Chondrocyte (in vitro differentiated cells): ENCODE measurements at places on chromosomes 5 and 9. TPM values are rescaled to one million over a fixed set of nuclear protein-coding genes. Genes with fewer than 3 reads are reported as not detected.
A peak's percentile ranks its signal among the peaks of the same experiment; 100 is the strongest.

- H3K4me1 ChIP-seq, result peaks cover 38% of the 10 kb centered on the region
- no peaks in the 10 kb centered on the region for H3K36me3 ChIP-seq
- no peak overlapping the region for H3K4me3 ChIP-seq
- no peak for DNase-seq
- peak overlapping the region; percentile 41 for H3K27ac ChIP-seq
These were observed 85.8 kb upstream of the DMRT1 start for GRCh38 chr9:755454-756381.

DNA sequence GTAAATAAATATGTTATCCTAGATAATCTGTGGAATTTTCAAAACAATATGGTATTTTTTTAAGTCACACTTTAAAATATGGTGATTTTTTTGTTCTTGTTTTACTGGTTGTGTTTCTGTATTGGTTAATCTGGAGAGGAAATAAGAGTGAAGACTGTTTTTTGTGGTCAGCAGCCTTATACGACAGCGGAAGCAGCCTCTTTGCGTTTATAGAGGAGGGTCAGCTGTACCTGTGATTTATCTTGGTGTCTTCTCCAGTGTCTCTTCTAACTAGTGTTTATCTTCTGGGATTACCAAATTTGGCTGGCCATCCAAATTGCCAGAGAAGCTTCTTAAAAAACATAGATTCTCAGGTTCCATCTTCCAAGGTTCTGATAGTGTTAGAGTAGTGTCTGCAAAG is 58.7 kb downstream of the ICE1 start:
- no peak overlapping the region for H3K4me3 ChIP-seq
- DNase-seq, result no peak
- no peaks in the 10 kb centered on the region for H3K4me1 ChIP-seq
- H3K36me3 ChIP-seq, result peaks cover 26% of the 10 kb centered on the region
- H3K27ac ChIP-seq, result no peak overlapping the region
- H3K27me3 ChIP-seq, result no peaks in the 10 kb centered on the region

GRCh38 chr9:138009803-138010690 is 132.5 kb downstream of the CACNA1B start:
- peak; percentile 88 for DNase-seq
- H3K4me1 ChIP-seq, result no peaks in the 10 kb centered on the region
- no peak overlapping the region for H3K4me3 ChIP-seq
- no peaks in the 10 kb centered on the region for H3K36me3 ChIP-seq

- no peak for DNase-seq
- H3K27me3 ChIP-seq, result no peaks in the 10 kb centered on the region
- H3K4me3 ChIP-seq, result no peak overlapping the region
- peak overlapping the region; percentile 52 for H3K27ac ChIP-seq
- H3K36me3 ChIP-seq, result no peaks in the 10 kb centered on the region
These were observed 472.1 kb upstream of the TNC start for GRCh38 chr9:115590011-115590410.

DNA sequence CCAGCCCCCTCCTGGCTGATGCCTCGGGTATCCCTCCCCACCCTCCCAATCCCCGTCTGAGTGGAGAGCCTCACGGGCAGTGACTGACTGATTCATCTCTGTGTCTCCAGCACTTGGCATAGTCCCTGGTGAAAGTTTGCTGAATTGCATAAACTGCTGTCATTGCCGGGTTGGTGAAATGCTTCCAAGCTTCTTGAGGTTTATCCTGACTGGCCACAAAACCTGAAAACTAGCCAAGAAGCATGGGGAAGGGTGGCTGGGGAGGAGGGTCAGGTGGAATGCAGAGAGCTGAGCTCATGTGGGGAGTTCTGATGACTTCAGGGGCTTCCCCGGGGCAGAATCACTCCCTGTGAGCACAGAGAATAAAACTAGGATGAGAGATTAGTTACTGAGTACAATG is 56.9 kb upstream of the GGTA1 start:
- H3K4me1 ChIP-seq, result peaks cover 37% of the 10 kb centered on the region
- no peaks in the 10 kb centered on the region for H3K36me3 ChIP-seq
- no peak overlapping the region for H3K4me3 ChIP-seq
- H3K27me3 ChIP-seq, result no peaks in the 10 kb centered on the region

DNA sequence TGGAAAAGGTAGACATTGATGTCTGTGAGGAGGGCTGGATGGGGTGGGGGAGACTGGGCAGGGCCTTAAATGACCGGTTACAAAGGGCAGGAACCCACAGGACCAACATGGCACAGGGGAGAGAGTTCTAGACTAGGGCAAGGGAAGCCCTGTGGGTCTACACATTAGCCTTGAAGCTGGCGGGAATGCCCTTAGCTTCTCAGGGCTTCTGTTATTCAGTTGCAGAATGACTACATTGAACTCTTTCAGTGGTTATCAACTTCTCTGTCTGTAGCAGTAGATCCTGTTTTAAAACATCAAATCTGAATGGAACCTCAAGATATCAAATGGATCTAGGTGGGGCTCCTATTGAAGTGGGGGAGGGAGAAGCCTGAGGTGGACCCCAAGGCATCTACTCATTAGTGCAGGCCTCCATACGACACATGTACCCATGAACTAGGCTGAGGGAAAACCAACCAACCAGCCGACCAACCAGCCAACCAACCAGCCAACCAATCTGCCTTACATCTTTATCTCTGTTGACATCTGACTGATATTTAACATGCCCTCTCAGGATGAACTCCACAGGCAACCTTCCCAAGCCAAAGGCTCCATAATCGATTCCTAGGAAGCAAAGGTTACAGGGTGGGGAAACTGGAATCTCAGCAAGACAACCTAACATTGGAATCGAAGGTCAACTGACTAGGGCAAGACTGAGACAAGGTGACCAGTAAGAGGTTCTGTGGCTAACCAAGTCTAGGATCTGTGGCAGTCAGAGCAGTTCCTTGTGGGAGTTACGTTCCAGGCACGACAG is 48.3 kb downstream of the DAP start:
- no peaks in the 10 kb centered on the region for H3K27me3 ChIP-seq
- H3K4me1 ChIP-seq, result peaks cover 6% of the 10 kb centered on the region
- H3K36me3 ChIP-seq, result peaks cover 10% of the 10 kb centered on the region

DNA sequence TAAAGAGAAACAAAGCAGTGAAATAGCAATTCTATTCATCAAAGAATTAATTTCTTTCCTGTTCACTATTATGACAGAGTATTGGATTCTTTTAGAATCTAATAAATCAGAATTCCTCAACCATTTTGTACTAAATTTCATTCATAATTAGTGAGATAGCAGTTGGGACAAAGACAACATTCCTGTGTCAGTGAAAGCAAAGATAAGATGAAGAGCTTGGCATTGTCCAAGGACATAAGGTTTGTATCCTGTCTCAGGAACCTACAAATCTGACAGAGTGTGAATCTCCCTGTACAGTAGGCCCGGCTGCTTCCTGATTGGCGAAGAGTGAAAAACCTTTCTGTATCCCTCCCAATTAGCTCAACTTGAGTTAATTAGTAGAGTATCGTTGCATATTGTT is 349.1 kb downstream of the ISL1 start:
- no peaks in the 10 kb centered on the region for H3K27me3 ChIP-seq
- DNase-seq, result no peak
- H3K4me3 ChIP-seq, result no peak overlapping the region

GRCh38 chr5:106849266-106849665 is 821.5 kb downstream of the EFNA5 start:
- no peak for DNase-seq
- H3K27me3 ChIP-seq, result no peaks in the 10 kb centered on the region
- H3K36me3 ChIP-seq, result no peaks in the 10 kb centered on the region
- no peak overlapping the region for H3K4me3 ChIP-seq

- H3K36me3 ChIP-seq, result no peaks in the 10 kb centered on the region
- peaks cover 38% of the 10 kb centered on the region for H3K4me1 ChIP-seq
- no peak overlapping the region for H3K27ac ChIP-seq
- H3K27me3 ChIP-seq, result no peaks in the 10 kb centered on the region
- H3K4me3 ChIP-seq, result no peak overlapping the region
These were observed 42.5 kb upstream of the ABCA1 start for GRCh38 chr9:104970271-104970987.

DNA sequence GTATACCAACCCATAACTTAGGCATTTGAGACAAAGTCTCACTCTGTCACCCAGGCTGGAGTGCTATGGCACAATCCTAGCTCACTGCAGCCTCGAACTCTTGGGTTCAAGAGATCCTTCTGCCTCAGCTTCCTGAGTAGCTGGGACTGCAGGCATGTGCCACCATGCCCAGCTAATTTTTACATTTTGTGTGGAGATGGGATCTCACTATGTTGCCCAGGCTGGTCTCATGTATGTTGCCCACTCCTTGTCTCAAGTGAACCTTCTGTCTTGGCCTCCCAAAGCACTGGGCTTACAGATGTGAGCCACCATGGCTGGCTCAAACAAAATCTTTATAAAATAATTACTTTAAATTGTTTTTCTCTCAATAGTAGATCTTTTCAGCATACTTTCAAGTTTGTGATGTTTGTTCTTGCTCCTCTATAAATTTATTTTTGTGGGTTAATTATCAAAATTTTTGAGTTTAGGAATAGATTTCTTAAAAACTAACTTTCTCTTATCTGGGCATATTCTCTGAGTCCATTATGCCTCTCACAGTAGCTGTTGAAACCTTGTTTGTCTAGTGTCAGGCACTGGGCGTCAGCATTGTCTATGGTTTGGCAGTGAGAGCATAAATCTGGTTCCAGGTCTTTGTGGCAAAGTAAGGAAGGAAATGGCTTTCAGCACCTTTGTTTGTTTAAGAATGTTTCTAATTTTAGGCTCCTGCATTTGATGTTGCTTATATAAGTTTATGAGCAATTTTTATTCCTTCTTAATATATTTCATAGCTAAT is 38.7 kb downstream of the NLN start:
- H3K27ac ChIP-seq, result no peak overlapping the region
- peaks cover 4% of the 10 kb centered on the region for H3K4me1 ChIP-seq
- no peak overlapping the region for H3K4me3 ChIP-seq

DNA sequence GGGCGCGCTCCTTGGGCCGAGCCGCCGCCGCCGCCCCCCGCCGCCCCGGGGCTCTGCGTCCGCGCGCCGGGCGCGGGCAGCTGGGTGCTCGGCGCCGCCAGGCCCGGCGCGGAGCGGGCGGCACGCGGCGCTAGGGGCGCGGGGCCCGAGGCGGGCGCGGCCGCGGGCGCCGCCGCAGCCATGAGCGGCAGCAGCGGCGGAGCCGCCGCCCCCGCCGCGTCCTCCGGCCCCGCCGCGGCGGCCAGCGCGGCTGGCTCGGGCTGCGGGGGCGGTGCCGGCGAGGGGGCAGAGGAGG is 351 bp downstream of the TRIO start:
- H3K27me3 ChIP-seq, result no peaks in the 10 kb centered on the region
- no peak overlapping the region for H3K4me3 ChIP-seq
- peaks cover 61% of the 10 kb centered on the region for H3K4me1 ChIP-seq
- no peak for DNase-seq
- no peaks in the 10 kb centered on the region for H3K36me3 ChIP-seq

GRCh38 chr9:6098431-6098830 is 83.0 kb upstream of the RANBP6 start:
- no peaks in the 10 kb centered on the region for H3K4me1 ChIP-seq
- DNase-seq, result no peak
- no peak overlapping the region for H3K27ac ChIP-seq
- peaks cover 29% of the 10 kb centered on the region for H3K27me3 ChIP-seq
- H3K4me3 ChIP-seq, result no peak overlapping the region

- no peaks in the 10 kb centered on the region for H3K27me3 ChIP-seq
- H3K36me3 ChIP-seq, result no peaks in the 10 kb centered on the region
- no peak overlapping the region for H3K4me3 ChIP-seq
- H3K27ac ChIP-seq, result no peak overlapping the region
- H3K4me1 ChIP-seq, result peaks cover 19% of the 10 kb centered on the region
These were observed 92.5 kb downstream of the IRX2 start for GRCh38 chr5:2658881-2659470.

DNA sequence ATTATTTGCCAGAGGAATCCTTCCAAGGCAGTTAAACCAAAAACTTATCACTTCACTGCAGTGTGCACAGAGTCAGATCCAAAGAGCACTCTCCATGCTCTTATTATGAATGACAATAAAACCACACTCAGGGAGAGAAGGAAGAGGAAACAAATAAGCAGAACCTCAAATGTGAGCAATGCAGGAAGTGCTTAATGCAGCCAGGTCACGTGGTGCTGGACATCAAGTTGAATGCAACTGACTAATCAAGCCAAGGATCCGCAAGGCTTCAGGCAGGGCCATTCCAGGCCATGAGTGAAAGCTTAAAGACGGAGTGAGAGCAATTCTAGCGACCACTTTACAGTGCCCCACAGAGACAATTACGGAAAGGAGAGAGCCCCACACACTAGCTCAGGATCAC is 230.4 kb upstream of the PUM3 start:
- H3K4me1 ChIP-seq, result no peaks in the 10 kb centered on the region
- H3K27ac ChIP-seq, result no peak overlapping the region
- no peaks in the 10 kb centered on the region for H3K36me3 ChIP-seq
- no peak for DNase-seq
- no peak overlapping the region for H3K4me3 ChIP-seq
- H3K27me3 ChIP-seq, result peaks cover 2% of the 10 kb centered on the region

DNA sequence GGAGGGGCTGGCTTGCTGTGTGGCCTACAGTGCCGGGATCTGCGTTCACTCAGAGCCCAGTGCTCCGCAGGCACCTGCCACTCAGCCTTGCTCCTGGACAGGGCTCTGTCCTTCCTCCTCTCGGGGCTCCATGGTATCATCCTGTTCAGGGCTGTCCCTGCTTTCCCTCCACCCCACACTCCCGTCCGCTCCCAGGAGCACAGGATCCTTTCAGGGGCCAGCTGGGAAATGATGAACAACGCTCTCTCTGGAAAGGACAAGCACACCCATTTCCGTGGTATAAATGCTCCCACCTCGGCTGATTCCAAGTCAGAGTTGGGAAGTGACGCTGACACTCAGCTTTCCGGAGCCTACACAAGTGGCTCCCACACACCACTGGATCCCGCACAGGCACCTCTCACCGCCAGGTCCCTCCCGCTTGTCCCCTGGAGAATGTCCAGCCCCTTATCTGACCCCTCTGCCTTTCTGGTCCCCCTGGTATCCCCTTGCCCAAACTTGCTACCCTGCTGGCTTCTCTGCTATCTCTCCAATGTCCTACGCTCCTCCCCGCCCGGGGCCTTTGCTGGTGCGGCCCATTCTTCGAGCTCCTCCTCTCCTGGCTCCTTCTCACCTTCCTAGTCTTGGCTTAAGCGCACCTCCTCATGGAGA is 21.3 kb downstream of the HMCN2 start:
- peaks cover 14% of the 10 kb centered on the region for H3K4me1 ChIP-seq
- peaks cover 2% of the 10 kb centered on the region for H3K36me3 ChIP-seq
- no peak overlapping the region for H3K27ac ChIP-seq
- H3K27me3 ChIP-seq, result peaks cover 77% of the 10 kb centered on the region
- peak; percentile 55 for DNase-seq

GRCh38 chr5:164153469-164154172 is 648.2 kb downstream of the MAT2B start:
- no peak overlapping the region for H3K27ac ChIP-seq
- peaks cover 3% of the 10 kb centered on the region for H3K27me3 ChIP-seq

- peaks cover 3% of the 10 kb centered on the region for H3K27me3 ChIP-seq
- no peak overlapping the region for H3K27ac ChIP-seq
- peaks cover 4% of the 10 kb centered on the region for H3K4me1 ChIP-seq
- peak; percentile 10 for DNase-seq
- no peak overlapping the region for H3K4me3 ChIP-seq
These were observed 263.3 kb downstream of the GADD45G start for GRCh38 chr9:89868100-89868499.

ARID3C gene
- 0.20 TPM in 1 of 3 replicates, not detected in the others for total RNA-seq

LCN10 gene
- not detected in 3 replicates for total RNA-seq

PCDHB10 gene
- total RNA-seq, result 3.8 to 5.3 TPM (median 4.3 TPM) in 3 replicates

PCDHB9 gene
- 3.1 to 4.8 TPM (median 3.7 TPM) in 3 replicates for total RNA-seq

NR2F1-AS1 gene
- total RNA-seq, result 16.2 to 20.0 TPM (median 19.7 TPM) in 3 replicates

GPR151 gene
- total RNA-seq, result not detected in 3 replicates

DRD1 gene
- total RNA-seq, result 0.10 to 0.35 TPM (median 0.23 TPM) in 3 replicates

RGS3 gene
- 33.8 to 58.2 TPM (median 55.2 TPM) in 3 replicates for total RNA-seq

TXNDC8 gene
- not detected in 3 replicates for total RNA-seq

NOXA1 gene
- total RNA-seq, result 0.97 to 2.5 TPM (median 2.0 TPM) in 3 replicates

ADAMTSL2 gene
- total RNA-seq, result 0.15 to 0.31 TPM (median 0.23 TPM) in 3 replicates
